Right renal pelvis (tissue), 4 donors: ENCODE measurements at places on chromosomes 16 and 17. TPM values are rescaled to one million over a fixed set of nuclear protein-coding genes. Genes with fewer than 3 reads are reported as not detected.

The KLHL10 gene
- 0.34 TPM for polyA plus RNA-seq

The SNTB2 gene
- polyA plus RNA-seq, result 11.7 TPM

DNA sequence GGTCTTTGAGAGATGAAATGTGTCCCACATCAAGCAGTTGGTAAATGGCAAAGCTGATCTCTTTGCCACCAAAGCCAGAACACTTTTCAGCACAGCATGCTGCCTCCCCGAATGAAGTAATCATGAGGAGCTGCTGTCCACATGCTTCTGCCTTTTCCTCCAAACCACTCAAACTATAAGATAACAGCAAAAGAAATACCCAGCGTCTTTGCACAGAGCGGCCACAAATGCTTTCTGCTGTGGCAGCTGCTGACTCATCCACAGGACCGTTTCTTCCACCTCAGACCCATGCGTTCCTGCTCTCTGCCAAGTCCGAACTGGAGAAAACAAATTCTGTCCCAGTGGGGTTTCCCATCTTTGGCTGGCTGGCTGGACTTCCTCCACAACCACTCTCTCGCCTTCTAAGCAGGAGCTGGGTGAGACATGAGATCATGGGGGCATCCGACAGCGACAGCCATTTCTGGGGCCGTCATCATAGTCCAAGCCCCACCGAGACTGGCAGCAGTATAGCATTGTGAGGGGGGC is 27.1 kb downstream of the TBC1D3B start:
- no peak for DNase-seq

DNA sequence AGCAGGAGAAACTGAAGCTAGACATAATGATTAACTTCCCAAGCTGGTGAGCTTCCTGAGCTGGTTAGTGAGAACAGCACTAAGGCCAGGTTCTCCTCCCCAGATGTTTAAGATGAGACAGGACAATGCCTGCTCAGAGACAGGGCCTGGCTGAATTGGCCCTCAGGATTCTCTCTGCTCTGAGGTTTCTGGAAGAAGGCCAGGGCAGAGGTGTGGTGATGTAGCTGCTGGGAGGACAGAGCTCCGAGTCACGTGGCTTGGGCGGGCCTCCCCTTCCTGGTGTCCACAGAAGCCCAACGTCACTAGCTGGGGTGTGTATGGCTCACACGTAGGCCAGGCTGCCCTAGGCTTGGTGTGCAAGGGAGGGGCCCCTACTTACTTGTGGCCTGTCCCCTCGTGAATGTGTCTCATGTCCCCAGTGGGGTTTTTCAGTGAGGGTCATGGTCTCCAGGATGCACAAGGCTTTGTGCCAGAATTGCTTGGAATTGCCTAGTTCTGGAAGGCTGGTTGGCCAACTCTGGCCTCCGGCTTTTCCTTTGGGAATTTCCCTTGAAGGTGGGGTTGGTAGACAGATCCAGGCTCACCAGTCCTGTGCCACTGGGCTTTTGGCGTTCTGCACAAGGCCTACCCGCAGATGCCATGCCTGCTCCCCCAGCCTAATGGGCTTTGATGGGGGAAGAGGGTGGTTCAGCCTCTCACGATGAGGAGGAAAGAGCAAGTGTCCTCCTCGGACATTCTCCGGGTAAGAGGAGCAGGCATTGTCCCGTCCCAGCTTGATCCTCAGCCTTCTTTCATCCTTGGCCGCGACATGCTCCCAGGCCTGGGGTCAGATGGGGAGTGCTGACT is 3.4 kb downstream of the NOD2 start:
- DNase-seq, result no peak

- DNase-seq, result no peak
These were observed 161.3 kb upstream of the GSE1 start for GRCh38 chr16:85451641-85452363.

- DNase-seq, result no peak
These were observed 257.4 kb downstream of the KCNJ2 start for GRCh38 chr17:70426752-70427151.

- no peak for DNase-seq
These were observed 26.4 kb downstream of the WNT3 start for GRCh38 chr17:46792071-46792470.

- no peak for DNase-seq
These were observed 2.5 kb downstream of the ITGAD start for GRCh38 chr16:31395647-31396046.

DNA sequence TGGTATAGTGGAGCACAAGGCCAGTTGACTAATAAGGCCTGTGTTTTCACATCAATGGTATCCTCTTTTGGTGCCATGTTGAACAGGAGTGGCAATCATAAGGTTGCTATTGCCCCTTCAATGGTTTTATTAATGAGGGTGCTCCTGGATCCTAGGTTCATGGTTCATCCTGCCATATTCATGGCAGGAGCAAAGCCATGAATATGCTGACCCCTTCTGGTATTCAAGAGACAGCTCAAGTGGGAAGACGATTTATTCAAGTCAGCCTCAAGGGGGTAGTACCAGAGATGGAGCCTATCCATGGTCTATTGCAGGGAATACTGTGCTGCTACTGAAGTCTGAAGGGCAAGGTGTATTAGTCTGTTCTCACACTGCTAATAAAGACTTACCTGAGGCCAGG is 2.6 kb downstream of the ABCA9 start:
- no peak for DNase-seq

DNA sequence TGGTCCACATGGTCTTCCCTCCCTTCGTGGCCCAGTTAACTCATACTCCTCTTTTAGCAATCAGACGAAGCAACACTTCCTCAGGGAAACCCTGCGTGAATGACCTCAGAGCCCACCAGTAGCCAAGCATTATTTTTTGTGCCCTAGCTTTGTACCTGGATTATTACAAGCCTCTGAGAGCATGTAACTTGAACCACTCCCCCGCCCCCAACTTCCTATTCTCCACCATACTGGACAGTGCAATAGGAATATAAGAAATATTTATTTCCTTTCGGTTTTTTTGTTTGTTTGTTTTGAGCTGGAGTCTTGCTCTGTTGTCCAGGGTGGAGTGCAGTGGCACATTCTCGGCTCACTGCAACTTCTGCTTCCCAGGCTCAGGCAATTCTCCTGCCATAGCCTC is 2.9 kb downstream of the CPPED1 start:
- DNase-seq, result no peak

DNA sequence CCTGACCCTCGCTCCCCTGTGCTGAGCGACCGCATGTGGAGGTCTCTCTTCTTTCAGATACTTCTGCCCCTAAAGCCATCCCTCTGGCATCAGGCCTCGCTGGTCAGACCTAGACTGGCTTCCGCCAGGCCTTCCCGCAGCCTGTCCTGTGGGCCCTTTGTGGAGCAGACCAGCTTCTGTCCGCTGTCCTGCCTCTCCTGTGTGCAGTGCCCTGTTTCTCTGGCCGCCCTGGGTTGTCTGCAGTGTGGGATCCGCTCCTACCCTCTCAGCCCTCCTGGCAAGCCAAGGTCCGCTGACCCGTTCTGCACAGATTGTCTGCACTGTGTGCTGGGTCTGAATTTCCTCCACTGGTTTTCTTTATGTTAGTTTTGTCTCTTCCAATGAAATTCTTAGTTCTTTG is 21.5 kb upstream of the MC1R start:
- DNase-seq, result no peak

- no peak for DNase-seq
These were observed 9.2 kb upstream of the NLRC5 start for GRCh38 chr16:56980201-56980535.

GRCh38 chr17:62679866-62680377 is 52.5 kb downstream of the MRC2 start:
- DNase-seq, result no peak
